Chondrocyte (in vitro differentiated cells): ENCODE measurements at places on chromosomes 16 and 17. TPM values are rescaled to one million over a fixed set of nuclear protein-coding genes. Genes with fewer than 3 reads are reported as not detected.

- no peak for DNase-seq
Measured at GRCh38 chr17:74654742-74655141, 31.2 kb upstream of the CD300E start.

DNA sequence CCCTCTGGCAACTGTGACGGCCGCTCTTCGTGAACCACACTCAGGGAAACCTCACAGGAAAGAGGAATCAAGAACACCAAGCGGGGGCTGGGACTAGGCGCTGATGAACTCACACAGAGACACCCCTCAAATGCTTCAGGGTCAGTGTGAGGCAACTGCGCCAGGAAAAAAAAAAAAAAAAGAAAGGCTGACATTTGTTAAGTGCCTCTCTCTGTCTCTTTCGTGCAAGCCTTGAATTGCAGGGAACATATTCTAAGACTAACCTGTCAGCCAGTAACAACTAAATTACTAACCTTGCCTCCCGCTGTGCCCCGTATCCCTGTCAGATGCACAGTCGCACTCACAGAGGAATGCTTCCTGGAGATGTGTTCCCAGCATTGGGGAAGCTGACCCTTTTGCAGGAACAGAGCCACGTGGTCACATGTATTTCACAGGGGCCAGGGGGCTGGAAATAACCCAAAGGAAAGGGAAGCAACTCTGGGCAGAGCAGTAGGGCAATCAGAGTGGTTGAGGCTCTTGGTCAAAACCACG, 247.8 kb downstream of the XYLT1 start:
- DNase-seq: no peak

- no peak for DNase-seq
Measured at GRCh38 chr17:82006468-82007227, 16.0 kb downstream of the CENPX start.

- no peak for DNase-seq
Measured at GRCh38 chr16:13392341-13392740, 490.9 kb downstream of the SHISA9 start.

Gene TNFSF13
- 0.48 to 1.9 TPM (median 1.7 TPM) in 3 replicates for total RNA-seq

Gene WNT3
- total RNA-seq: 4.1 to 5.2 TPM (median 4.9 TPM) in 3 replicates

Gene KRTAP17-1
- total RNA-seq: not detected in 3 replicates

Gene SLC16A3
- total RNA-seq: 53.3 to 206 TPM (median 189 TPM) in 3 replicates

Gene RNF43
- 0.10 to 0.46 TPM (median 0.15 TPM) in 3 replicates for total RNA-seq

DNA sequence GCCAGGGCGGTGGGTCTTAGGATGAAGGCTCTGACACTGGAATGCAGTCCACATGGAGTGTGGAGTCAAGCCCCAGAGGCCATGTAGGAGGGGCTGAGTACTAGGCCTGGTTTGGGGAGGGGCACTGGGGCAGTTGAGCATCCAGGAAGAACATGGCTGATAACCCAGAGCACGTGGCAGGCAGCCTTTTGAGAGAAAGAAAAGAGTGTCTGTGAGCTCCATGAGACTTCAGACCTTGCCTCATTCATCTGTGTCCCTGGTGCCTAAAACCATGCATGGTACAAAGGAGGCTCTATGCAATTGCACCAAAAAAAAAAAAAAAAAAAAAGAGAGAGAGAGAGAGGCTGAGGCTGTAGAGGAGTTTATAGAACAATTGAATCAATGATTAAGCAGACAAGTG, 14.6 kb downstream of the SLC46A1 start:
- no peak for DNase-seq

- DNase-seq: no peak
Measured at GRCh38 chr16:89290887-89291286, 73.4 kb downstream of the ZNF778 start.

- no peak for DNase-seq
Measured at GRCh38 chr16:24440306-24440705, 99.1 kb upstream of the RBBP6 start.

Gene HEATR9
- not detected in 3 replicates for total RNA-seq

Gene ASPSCR1
- total RNA-seq: 30.4 to 36.9 TPM (median 36.1 TPM) in 3 replicates

DNA sequence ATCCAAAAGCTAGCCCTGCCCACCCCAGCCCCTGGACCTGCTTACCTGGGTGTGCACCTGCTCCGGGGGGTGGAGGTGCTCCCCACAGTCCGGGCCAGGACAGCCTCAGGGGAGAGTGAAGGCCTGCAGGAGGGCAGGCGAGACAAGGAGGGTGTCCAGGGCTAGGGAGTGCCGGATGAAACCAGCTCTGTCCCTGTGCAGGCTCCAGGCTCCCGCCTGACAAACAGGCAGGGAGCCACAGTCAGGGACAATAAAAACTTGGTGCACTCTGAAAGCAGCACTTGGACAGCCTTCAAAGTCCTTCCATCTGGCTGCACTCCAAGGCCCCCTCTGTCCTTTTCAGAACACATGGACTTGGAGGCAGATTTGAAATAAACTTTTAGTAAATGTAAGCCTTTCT, 3.9 kb downstream of the PAQR4 start:
- DNase-seq: no peak

- no peak for DNase-seq
Measured at GRCh38 chr17:70078994-70079531, 4.0 kb downstream of the KCNJ16 start.

DNA sequence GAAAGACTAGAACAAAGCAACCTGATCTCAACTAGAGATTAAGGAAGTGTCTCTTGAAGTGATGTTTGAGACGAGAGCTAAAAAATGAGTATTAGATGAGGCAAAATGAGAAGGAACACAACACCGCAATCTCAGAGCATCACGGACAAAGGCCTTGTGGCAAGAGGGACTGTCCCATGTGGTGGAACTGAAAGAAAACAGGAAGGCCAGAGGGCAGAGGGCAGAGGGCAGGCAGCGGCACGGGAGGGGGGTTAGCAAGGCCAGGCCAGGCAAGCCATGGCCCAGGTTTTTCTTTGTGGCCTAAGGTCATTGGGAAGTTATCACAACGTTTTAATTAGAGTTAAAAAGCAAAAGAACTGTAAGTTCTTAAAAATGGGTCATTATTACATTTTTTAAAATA, 22.5 kb downstream of the RPA1 start:
- no peak for DNase-seq

DNA sequence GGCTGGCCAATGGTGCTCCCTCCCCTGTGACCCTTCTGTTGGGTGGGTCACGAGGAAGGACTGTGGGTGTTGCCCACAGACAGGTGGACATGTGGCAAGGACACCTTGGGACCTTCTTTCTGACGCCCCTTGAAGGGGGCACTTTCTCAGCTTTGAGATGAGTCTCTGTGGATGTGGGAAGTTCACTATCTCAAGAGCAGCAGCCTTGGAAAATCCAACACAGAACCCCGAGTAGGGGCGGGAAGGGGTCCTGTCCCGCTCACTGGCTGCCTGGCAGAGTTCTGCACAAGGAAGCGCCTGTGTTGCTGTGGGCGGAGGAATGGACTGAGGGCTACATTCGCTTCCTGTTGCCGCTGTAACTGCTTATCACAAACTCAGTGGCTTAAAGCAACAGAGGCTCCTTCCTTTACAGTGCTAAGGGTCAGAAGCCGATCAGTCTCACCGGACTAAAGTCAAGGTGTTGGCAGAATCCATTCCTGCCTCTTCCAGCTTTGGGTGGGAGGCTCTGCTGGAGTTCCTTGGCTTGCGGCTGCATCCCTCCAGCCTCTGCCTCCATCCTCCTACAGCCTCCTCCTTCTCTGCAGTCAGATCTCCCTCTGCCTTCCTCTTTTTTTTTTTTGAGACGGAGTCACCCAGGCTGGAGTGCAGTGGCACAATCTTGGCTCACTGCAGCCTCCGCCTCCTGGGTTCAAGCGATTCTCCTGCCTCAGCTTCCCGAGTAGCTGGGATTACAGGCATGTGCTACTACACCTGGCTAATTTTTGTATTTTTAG, 305.2 kb downstream of the SEC14L1 start:
- DNase-seq: no peak

Gene DNAH17
- 0.26 to 0.42 TPM (median 0.34 TPM) in 3 replicates for total RNA-seq

DNA sequence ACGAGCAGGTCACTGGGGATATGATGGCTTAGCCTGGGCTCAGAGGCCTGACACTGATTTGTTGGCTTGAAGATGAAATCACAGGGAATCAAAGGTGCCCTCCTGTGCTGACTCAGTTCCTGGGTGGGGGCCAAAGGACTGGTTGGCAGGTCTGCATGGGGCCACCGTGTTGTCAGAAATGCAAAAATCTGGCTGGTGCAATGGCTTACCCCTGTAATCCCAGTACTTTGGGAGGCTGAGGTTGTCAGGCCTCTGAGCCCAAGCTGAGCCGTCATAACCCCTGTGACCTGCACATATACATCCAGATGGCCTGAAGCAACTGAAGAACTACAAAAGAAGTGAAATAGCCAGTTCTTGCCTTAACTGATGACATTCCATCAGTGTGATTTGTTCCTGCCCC, 314.2 kb downstream of the WWOX start:
- no peak for DNase-seq

Gene RNF222
- not detected in 3 replicates for total RNA-seq

Gene TTLL6
- not detected in 3 replicates for total RNA-seq

DNA sequence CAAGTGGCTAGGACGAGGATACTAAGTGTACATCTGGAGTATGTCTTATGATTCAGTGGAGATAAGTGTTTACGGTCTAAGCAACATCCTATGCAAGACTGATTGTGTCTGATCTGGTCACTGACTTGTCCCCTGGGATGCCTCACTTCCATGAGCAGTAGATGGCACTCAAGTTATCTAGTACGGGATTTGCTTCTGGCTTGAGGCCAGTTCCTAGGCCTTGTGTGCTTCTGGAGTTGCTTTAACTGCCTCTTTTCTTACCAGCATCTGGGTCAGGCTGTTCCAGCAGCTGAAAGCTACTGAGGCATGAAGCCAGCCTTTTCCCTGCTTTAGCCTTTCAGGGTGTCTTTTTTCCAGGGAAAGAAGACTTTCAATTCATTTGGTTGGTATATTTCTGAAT, 23.0 kb downstream of the SUPT6H start:
- DNase-seq: no peak

Gene PCGF2
- 50.7 to 56.1 TPM (median 55.2 TPM) in 3 replicates for total RNA-seq

Gene CCL7
- not detected in 3 replicates for total RNA-seq

DNA sequence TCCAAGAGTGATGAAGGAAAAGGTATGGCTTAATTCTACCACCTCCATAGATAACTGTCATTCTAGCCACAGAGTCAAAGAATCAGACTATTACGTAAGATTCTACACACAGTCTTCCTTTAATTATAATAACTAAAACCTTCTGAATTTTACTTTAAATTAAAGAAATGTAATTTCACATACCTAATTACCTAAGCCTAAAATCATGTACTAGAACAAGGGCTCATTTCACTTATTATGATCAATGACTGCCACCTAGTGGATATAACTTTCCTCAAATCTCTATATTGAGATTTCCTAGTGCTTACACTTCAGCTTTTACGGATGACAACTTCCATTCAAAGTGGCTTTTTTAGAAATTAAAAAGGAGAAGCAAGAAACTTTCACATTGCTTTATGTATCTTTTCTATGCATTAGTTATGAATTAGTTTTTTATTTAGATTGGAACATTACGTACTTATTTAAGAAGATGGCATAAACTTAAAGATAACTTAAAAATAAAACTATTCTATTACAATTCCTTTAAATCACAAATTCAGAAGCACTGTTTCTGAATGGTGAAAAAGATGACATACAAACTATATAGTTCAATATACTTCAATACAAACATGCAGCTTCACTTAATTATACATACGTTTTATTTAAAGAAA, 18.2 kb upstream of the ABCA10 start:
- DNase-seq: no peak

GRCh38 chr17:48819466-48819865, 2.4 kb upstream of the TTLL6 start:
- no peak for DNase-seq

DNA sequence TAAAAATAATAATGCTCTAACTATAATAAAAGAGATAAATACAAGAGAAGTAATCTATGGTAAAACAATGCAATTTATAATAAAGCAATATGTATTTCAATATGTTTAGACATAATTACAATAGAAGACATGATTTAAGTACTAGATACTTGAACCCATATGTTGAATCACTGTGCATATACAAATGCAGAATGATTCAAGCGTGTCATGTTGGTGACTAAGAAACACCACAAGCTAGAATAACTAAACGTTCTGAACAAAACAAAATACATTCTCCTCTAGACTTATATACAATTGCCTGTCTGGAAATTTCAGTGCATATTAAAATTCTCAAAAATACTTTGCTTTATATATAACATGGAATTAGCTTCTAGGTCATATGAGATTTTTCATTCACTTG, 11.2 kb downstream of the TADA2A start:
- DNase-seq: no peak

Gene LDHD
- total RNA-seq: 2.3 to 2.7 TPM (median 2.6 TPM) in 3 replicates

GRCh38 chr16:83023640-83024039, 396.9 kb downstream of the CDH13 start:
- DNase-seq: no peak

DNA sequence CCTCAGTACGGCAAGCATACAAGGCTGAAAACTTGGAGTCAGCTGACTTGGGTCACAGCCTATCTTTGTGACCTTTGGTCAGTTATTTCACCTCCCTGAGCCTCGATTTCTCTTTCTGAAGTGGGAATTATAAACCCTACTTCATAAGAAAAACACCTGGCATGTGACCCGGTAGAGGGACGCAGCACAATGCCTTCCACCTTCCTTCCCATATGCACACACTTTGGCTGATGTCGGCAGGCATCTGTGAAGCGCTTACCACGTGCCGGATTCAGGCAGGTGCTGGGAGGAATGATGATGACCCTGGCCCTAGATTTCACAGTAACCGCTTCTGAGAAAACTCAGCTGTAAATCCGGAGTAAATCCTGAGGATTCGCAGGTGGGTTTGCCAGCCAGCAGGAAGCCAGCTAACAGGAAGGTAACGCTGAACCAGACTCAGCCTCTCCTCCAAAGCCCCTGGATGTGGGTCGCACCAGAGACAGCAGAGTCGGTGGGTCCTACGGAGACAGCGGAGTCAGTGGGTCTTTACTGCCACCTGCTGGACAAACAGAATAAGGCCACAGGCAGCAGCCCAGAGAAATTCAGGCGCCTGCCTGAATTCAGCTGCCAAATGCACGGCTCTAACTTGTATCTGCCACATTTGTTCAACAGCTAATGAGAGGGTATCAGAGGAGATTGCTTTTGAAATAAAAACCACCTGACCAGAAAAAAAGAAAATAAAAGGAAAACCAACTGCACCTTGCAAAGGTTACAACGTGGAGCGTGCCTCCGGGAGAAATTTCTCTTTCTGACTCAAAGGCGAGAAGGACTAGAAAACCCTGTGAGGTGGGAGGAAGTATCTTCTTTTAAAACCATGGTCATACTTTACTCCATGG, 16.6 kb downstream of the COPRS start:
- no peak for DNase-seq

DNA sequence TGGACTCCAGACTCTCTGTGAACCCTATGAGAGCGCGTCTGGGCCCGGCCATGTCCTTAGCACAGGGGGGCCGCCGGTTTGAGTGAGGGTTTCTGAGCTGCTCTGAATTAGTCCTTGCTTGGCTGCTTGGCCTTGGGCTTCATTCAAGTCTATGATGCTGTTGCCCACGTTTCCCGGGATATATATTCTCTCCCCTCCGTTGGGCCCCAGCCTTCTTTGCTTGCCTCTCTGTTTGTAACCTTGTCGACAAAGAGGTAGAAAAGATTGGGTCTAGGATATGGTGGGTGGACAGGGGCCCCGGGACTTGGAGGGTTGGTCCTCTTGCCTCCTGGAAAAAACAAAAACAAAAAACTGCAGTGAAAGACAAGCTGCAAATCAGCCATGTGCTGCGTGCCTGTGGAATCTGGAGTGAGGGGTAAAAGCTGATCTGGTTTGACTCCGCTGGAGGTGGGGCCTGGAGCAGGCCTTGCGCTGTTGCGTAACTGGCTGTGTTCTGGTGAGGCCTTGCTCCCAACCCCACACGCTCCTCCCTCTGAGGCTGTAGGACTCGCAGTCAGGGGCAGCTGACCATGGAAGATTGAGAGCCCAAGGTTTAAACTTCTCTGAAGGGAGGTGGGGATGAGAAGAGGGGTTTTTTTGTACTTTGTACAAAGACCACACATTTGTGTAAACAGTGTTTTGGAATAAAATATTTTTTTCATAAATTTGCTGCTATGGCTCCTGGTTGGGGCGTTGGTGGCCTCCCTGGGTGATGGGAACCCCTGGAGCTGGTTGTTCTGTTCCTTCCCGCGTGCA, 23.1 kb downstream of the STAT5A start:
- DNase-seq: no peak
